ENCODE measurements at places on chromosomes 11 and 22. TPM values are rescaled to one million over a fixed set of nuclear protein-coding genes. Genes with fewer than 3 reads are reported as not detected.

Gene SYT7
- polyA plus RNA-seq: not detected

Gene MCHR1
- polyA plus RNA-seq: not detected

Gene USH1C
- not detected for polyA plus RNA-seq

Gene ACTN3
- polyA plus RNA-seq: not detected

- peak; percentile 16 for DNase-seq
Observed at GRCh38 chr11:133180201-133180600, 352.1 kb downstream of the OPCML start.

- no peak for DNase-seq
Observed at GRCh38 chr11:61106894-61107470, 4.7 kb downstream of the CD5 start.

DNA sequence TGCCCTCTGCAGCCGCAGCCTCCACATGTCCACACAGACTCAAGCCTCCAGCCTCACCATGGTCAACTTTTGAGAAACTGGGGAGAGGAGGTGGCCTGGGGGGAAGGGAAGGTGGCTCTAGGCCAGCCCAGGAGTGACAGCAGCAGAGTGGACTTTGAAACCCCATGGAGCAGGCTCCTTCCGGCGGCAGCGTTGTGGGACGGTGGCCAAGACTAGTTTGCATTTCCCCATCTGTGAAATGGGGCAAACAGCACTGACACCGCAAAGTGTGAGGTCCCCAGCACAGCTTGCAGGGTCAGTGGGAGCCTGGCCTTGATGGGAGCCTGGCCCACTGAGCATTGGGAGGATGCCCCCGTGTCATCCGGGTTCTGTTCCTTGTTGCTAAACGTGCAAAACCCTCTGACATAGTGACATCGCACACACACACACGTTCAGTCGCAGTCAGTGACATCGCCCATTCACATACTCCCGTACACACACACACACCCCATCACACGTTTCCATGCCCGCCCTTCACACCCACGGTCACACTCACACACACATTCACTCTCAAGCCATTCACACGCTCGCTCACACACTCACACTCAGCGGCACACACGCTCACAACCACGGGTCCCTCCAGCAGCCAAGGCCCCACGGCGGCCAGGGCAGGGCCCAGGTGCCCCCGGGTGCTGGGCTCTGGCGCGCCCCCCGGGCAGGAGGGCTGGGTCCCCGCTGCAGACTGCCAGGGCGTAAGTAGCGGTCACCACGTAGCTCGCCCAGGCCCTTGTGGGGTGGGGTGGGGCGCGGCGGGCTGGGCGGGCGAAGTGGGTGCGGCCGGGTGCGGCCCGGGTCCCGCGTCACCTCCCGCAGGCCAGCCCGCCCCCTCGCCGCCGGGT is 585 bp downstream of the CYB5R3 start:
- peak; percentile 47 for DNase-seq

DNA sequence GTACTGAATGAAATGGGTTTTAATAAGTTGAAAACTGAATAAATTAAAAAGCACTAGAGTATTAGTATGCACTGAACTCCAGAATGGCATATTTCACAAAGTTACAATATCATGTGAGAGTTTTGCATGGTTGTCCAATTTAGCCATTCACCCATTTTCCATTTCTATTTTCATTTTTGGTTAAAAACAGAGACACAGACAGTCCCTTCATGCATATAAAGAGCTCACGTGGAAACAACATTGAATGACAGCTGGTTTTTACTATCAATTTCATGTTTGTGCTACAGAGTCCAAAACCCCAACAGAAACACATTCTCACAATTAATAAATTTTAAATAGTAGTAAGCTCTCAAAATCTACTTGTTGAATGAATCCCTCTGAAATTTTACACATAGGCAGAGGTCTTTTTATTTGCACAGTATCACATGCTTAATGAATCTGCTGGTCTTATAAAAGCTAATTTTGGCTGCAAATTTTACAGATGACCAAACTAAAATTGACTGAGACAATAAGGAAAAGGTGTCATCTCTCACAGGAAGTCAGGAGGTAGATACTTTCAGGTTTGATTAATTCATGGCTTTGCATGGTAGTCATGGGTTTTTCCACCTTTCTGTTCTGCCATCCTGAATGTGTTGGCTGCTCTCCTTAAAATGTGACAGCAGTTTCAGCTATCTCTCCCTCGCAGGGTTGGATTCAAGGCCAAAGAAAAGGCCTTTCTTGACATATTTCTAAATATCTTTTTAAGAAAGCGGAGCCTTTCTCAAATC is 20.6 kb upstream of the DDI1 start:
- no peak for DNase-seq

GRCh38 chr11:76792505-76793264 is 9.5 kb downstream of the TSKU start:
- DNase-seq: no peak

All from CD14-positive monocyte (primary cell).